Right ventricle myocardium inferior (tissue), 1 donor: ENCODE measurements at places on chromosomes 3 and 15. TPM values are rescaled to one million over a fixed set of nuclear protein-coding genes. Genes with fewer than 3 reads are reported as not detected.
A peak's percentile ranks its signal among the peaks of the same experiment; 100 is the strongest.

DNA sequence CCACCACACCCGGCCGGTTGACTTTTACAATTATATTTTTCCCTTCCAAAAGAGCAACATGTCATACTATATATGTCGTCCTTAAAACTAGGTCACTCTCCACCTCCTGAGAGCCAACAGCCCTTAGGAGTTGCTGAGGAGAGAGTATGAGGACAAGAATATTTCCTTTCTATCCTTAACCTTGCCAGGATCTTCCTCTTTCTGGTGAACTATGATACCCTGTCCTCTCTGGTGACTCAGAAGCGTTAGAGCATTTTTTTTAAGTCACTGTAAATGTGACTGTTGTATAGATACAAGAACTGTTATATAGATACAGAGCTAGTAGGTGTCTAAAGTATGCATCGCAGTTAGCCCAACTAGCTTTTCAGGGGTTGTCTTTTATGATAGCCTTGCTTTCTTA lies 33.7 kb upstream of the MTHFS start:
- DNase-seq: no peak

DNA sequence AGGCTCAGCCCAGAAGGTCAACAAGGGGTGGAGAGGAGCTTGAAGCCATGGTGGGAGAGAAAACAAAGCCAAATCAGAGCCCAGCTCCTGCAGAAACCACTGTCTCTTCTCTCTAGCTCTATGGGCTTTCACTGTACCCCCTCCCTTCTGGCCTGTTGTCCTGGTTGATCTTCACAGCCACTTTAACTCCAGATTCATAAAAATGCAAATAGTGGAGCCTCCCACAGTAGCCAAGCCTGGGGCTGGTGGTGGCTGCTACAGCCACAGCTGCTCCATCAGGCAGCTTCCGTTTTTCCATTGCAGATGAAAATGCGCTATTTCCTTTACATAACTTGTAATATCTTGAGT lies 20.7 kb upstream of the CAV3 start:
- DNase-seq: no peak

The DPPA2 gene
- not detected for total RNA-seq

DNA sequence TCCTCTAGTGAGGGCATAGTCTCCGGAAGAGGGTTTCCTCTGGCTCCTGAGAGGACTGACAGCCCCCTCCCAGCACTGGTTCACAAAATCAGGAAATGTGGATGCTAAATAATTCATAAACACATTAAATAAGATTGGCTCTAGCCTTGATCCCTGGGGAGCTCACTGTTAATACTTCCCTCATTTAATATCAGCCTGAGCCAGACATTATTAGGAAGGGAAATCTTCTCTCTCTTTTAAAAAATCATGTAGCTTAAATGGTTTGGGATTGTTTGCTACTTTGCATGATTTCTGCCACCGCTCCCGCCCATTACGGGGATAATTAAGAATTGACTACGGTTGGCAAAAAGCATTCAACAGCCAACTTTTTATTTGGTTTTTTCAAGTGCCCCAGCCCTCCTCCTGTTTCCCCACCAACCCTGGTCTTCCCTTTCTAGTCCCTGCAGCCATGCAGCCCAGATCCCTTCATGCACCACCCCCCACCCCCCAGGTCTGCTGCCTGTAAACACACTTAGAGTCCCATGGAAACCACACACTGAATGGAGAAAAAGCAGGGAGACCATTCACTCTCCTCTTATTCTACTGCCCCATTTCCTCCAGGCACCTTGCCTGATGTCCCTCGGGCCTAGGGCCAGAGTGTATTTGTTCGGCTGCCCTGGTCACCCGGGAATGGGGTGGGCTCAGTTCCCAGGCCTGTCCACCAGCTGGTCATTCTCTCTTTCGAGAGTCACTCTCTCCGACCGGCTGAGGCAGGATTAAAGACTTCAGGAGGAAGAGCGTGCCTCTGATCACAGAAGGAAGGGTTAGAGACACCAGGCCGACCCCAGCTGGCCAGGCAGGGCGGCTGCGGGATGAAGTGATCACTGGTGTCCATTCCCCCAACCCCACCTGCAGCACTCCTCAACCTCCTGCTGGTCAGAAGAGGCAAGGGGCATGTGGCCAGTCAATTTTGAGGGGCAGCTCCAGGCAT lies 45.1 kb downstream of the SEMA5B start:
- no peak for DNase-seq

DNA sequence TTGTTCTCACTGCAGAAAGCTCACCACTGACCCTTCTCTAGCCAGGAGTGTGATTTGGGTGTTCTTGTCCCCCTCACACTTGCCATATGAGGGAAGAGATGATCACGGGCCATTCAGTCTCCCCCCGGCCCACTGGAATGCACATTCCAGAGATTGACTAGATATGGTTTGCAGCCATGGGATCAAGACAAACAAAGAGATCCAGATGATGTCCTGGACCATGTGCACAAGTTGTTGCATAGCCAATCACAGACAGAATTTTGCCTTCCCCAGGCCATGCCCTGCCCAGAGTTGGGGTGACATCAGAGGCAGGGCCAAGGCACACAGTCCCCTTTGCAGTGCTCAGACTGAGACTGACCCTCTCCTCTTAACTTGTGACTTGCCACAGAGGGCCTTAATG lies 14.8 kb downstream of the MUC13 start:
- no peak for DNase-seq

GRCh38 chr3:32641356-32641755 lies 43.6 kb upstream of the CNOT10 start:
- peak; percentile 64 for DNase-seq

DNA sequence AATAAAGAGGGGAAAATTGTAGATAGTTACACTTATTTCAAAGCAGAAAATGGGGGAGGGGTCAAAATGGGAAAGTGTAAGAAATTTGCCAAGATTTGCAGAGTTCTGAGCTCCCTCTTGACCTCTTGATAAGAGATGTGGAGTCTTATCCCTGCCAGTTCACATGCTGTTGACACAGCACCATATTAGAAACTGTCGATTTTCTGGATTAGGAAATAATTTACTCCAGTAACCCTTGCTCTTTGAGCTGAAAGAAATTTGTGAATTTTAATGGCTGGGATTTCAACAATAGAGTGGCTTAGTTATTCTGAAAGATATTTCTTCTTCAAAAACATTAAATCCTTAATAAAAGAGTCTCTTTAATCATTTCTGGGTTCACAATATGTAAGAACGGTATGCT lies 306.2 kb upstream of the CNTN4 start:
- DNase-seq: no peak

The SH2D7 gene
- total RNA-seq: not detected

The HRG gene
- not detected for total RNA-seq

GRCh38 chr15:80578871-80579270 lies 116.2 kb upstream of the ABHD17C start:
- no peak for DNase-seq

The VIPR1 gene
- 2.1 TPM for total RNA-seq

- DNase-seq: no peak
Observed at GRCh38 chr3:113117511-113118234, 93.7 kb upstream of the BOC start.

The LRRC34 gene
- total RNA-seq: 1.6 TPM

DNA sequence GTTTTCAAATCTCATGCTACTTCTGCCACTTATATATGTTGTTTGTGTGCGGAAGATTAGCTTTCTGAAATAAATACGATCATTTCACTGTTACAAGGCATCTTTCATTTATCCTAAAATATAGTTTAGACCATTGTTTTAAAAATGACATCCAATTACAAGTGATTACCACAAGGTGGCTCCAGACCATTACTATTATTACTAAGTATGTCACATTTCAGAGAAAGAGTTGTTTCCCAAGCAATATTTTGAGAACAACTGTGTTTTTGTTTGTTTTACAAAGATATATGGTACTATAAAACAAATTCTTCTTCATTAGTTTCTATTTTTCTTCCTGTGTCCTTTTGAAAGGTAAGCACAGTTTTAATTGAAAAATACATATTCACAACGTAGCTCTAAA lies 136.0 kb upstream of the RAP2B start:
- DNase-seq: no peak

GRCh38 chr3:139537361-139537760 lies 2.2 kb downstream of the RBP1 start:
- DNase-seq: no peak

- no peak for DNase-seq
Observed at GRCh38 chr3:132912416-132912753, 125.8 kb upstream of the TMEM108 start.

The MST1 gene
- total RNA-seq: 4.6 TPM

The NDN gene
- 40.0 TPM for total RNA-seq

- DNase-seq: no peak
Observed at GRCh38 chr15:96851613-96852012, 521.1 kb downstream of the NR2F2 start.

The CADPS gene
- total RNA-seq: 10.4 TPM

DNA sequence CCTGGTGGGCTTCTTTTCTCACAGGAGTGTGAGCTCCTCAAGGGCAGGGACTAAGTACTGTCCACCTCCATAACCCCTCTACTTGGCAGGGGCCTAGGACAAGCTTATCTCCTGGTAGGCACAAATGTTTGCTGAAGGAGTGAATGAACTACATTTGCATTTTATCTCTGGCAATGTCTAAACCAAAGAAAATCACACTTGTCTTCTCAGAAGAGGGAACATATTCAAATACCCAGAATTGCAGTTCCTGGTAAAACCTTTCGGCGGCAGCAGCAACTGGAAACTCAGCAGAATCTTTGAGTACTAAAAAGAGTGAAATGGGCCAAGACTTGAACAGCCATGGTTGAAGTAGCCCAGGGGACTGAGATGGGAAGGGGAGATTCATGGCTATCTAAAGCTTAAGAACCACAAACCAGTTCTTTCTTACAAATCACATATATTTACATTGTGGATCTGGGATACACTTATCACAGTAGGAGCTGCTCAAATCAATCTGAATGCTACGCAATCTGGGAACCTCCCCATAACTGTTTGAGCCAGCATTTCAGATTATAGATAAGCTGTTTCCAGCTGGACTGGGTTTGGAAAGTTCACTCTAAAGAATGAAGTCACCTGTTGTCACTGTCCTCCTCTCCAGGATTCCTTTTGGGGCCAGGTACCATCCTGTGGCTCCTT lies 18.7 kb upstream of the PTPN9 start:
- DNase-seq: no peak

DNA sequence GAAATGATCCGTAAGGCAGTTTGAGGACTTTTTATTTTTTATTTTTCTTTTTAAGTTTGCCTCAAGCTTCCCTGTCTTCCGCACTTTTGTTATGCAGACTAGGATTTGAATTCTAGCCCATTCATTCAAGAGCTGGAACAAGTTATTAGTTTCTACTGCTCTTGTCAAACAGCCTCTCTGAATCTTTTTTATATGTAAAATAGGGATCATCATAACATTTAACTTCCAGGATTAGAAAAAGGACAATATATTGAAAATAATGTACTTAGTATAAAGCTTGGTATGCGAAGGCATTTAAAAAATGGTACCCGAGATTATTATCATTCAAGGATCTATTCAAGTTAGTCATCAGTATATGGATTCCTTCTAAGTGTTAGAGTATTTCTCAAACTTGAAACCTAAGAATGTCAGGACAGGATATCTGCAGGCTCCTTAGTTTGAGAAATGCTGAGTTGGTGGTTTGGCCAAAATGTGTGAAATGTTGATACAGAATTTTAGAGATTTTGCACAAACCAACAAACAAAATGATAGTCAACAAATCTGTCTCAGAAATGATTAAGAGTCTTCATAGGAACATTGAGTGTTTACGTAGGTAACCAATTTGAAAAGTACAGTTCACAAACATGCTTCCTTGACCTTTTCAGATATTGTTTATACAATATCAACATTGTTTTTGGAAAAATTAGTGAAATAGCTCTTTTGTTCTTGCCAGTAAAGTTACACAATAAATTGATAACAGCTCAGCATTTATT lies 40.5 kb upstream of the IGSF10 start:
- DNase-seq: no peak

The HMCES gene
- 42.3 TPM for total RNA-seq

DNA sequence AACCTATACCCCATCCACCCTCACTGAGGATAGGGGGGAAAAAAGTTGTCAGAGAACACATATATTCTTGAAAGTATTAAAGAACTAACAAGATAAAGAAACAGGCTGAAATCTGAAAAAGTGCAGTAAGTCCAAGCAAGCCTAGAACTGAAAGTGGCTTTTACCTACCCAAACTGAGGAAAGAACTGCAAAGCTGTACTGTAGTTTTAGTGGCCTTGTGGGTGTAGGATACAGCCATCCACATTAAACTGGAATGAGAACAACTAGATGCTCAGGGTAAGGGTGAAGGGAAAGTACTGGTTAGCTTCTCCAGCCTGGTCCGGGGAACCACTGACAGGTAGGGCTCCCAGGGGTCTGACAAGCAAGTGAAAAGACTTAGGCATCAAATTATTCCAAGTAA lies 10.1 kb downstream of the UBP1 start:
- no peak for DNase-seq

DNA sequence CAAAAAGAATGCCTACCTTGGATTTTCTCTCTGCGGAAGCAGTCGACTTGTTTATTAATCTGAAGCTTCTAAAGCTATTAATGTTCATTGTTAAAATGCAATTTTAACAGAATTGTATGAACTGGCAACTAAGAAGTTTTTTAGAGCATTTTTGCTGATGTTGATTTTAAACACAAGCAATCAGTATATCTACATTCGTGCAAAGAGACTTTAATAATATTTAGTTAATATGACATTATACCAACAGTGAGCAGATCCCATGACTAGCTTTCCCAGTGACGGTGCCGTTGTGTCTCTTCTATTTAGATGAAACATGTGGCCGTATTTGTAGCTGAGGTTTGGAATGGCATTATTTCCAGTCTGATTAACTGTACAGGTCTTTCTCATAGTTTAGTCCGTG lies 88.0 kb downstream of the PEX5L start:
- DNase-seq: no peak

DNA sequence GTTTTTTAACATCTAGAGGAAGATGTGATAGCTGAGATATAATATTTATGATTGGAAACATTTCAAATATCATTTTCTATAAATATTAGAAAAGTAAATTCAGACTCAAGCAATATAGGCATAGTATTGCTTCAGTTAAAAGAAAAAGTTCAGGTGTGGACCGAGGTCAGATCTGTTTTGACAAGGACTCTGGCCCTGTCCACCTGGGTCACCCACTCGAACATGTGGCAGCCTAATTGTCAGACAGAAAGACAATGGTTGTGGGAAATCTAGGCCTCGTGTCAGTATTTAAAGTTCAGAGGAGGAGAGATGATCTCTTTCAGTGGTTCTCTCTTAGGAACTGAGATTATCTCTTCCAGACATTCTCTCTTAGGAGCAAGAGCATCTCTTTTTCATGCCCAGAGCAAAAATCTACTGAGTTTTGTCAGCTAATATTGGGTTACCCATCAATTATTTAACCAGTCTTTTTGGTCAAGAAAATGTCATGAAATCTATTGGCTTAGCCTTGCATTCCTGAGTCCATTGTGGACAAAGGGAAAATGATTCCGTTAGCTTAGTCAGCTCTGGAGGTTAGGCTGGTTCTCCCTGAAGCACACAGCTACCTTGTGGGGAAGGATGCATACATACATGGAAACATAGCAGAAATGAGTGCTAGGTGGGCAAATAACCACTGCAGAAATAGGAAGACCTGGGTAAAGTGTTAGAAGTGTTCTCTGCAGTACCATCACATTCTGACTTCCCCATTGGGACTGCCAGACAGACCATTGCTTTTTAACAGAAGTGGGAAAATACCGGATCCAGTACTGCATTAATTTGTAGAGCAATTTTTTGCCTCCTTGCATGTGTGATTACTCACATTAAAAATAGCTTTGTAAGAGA lies 343.3 kb downstream of the GRM7 start:
- no peak for DNase-seq

GRCh38 chr3:172625404-172625803 lies 85.5 kb downstream of the NCEH1 start:
- no peak for DNase-seq

GRCh38 chr15:75178938-75179745 lies 22.5 kb upstream of the C15orf39 start:
- DNase-seq: no peak

The GOLGB1 gene
- total RNA-seq: 47.5 TPM

- DNase-seq: no peak
Observed at GRCh38 chr15:70579766-70580165, 183.6 kb downstream of the UACA start.
